Stimulated activated naive CD4-positive, alpha-beta T cell (primary cell): ENCODE measurements at places on chromosomes 2 and 18.

GRCh38 chr2:3282056-3282998, 95.3 kb downstream of the EIPR1 start:
- no peak for DNase-seq

- DNase-seq = no peak
These were observed 24.3 kb upstream of the MOCOS start for GRCh38 chr18:36162981-36163380.

GRCh38 chr18:2589345-2590068, 18.1 kb downstream of the NDC80 start:
- peak; percentile 32 for DNase-seq

DNA sequence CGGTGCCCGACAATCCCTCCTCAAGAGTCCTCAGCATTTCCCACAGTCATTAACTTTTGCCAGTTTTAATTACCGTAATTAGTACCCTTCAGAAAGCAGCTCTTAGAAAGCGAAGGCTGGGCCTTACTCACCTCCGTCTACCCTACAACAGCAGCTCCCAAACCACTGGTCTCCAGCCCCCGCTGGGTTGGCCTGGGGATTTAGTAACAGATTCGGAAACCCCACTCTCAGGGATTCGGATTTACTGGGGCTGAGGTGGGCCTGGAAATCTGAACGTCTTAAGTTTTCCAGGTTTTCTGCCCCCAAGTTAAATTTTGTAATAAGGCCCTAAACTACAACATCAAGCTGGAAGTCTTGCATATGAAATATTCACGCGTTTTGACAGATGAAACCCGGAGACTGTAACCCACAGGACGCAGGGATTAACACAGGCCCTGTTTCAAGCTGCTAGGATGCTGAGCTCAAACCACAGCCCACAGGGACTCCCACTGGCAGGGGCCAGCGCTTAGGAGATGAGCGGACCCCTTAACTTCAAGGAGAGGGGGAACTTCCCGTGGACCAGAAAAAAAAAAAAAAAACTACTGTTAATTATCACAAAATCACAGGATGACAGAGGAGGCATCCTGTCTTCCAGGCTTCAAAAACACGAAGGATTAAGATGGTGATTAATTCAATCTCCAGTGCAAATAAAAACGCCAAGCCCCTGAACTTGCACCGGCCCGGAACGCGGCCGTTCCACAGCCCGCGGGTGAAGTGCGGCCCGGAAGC, 985 bp downstream of the ILKAP start:
- no peak for DNase-seq

DNA sequence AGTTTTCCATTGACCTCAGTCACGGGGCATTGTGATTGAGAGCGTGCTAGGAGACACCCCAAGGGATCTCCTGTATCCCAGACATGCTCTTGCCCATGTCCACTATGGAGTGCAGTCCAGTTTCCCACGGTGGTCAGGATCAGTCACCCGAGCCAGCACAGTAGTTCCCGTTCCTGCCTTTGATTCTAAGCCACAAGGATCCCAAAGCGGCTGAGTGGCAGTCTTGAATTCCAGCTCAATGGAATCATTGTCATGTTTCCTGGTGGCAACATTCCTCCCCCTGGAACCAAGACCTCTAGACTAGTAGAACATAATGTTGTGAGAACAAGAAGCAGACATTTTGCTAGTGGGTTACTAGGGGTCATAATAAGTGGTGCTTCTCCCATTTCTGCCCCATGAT, 154.3 kb downstream of the SEPTIN10 start:
- no peak for DNase-seq
